Upper lobe of right lung (tissue), 1 donor: ENCODE measurements at places on chromosomes 3 and 15.

- no peak for DNase-seq
Measured at GRCh38 chr15:96598514-96598913, 268.0 kb downstream of the NR2F2 start.

GRCh38 chr15:57927091-57927631, 138.3 kb downstream of the ALDH1A2 start:
- DNase-seq: no peak

GRCh38 chr3:118098827-118099226, 935.8 kb downstream of the IGSF11 start:
- no peak for DNase-seq

DNA sequence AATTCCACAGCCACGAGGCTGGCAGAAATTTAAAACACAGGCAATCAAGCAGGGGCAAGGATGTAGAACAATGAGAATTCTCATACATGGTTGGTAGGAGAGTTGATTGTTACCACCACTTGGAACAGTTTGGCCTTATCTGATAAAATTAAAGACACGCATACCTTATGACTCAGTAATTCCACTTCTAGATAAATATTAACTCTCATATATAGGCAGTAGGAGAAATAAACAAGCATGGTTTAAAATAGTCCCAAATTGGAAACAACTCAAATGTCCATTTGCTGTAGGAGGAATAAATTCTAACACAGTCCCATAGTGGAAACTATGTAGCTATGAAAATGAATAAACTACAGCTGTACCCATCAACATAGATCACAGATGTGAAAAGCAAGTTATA, 42.3 kb upstream of the USP3 start:
- no peak for DNase-seq

DNA sequence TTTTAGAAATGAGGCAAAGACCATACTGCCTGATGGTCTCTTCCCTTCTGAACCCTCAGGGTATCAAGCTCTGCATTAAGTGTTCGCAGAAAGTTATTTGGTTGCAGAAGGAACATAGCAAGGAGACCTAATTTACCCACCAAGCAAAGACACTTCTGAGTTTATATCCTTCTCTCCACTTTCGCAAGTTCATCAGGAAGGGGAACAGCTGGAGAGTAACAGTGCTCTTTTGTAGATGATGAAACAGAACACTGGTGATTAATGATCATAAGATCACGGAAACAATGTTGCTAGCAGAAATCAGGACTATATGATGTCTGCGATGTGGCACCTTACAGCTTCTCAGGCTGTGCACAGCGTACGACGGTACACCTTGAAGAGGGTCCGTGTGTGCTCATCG, 62.1 kb downstream of the NCEH1 start:
- no peak for DNase-seq
